Stimulated activated CD8-positive, alpha-beta memory T cell treated with anti-CD3 and anti-CD28 coated beads, Interleukin-4, amount 100 ng/mL, for 1 hour (primary cell): ENCODE measurements at places on chromosomes 7 and 10.

DNA sequence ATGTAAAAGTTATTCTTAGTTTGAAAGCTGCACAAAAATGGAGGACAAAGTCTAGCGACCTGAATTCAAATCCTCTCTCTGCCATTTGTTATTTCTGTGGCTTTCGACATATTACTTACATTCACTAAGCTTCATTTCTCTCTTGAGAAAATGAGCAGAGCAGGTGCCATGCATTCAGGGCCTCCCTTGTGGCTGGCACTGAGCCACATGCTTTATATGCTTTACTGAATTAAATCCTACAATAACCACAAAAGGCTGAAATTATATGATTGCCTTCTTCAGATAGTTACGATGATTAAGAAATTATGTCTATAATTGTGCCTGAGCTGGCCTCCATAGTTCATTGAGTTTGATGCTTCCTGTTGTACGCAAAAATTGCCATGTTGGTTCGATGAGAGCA lies 98.7 kb downstream of the NPSR1 start:
- no peak for DNase-seq

DNA sequence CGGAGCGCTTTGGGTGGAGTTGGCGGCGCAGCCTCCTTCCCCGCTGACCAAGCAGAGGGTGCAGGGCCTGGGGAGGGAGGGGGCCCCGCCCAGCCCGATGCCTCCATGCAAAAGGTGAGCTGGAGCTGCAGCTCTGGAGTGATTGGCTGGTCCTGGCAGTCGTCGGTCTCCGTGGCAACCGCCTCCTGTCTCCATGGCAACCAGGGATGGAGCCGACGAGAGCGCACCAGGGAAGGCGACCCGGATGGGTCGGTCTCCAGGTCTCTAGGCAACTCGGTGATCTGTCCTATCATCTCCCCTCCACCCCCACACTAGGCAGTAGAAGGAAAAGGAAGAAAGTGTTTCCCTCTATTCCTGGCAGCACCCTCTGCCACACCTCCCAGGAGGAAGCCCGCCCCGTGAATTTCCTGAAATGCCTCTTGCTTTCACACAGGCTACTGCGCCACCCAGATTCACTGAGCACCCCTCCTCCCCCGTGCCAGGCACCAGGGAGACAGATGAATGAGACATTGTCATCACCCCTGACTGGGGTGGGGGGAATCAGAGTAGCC lies 647 bp upstream of the NACAD start:
- DNase-seq = no peak

DNA sequence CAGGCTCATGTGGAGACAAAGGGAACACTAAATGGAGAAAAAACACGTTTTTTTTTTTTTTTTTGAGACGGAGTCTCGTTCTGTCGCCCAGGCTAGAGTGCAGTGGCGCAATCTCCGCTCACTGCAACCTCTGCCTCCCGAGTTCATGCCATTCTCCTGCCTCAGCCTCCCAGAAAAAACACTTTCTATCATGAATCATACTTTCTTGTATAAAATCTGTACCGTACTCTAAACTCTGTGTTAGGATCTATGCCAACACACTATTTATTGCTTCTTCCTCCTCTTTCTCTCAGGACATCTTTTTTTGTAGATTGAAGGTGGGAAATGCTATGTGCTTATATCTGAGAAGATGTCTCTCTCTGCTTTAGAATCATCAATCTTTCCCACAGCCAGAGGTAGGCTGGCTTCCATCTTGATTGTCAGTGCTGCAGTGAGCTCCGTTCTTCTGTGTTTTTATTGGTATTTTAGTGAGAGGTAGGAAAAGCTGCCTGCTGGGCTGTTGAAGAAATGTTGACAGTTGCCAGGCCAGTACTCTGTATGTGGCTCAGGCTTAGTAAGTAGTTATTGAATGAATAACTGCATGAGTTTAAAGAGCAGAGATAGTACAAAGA lies 101.1 kb downstream of the GPR85 start:
- no peak for DNase-seq

DNA sequence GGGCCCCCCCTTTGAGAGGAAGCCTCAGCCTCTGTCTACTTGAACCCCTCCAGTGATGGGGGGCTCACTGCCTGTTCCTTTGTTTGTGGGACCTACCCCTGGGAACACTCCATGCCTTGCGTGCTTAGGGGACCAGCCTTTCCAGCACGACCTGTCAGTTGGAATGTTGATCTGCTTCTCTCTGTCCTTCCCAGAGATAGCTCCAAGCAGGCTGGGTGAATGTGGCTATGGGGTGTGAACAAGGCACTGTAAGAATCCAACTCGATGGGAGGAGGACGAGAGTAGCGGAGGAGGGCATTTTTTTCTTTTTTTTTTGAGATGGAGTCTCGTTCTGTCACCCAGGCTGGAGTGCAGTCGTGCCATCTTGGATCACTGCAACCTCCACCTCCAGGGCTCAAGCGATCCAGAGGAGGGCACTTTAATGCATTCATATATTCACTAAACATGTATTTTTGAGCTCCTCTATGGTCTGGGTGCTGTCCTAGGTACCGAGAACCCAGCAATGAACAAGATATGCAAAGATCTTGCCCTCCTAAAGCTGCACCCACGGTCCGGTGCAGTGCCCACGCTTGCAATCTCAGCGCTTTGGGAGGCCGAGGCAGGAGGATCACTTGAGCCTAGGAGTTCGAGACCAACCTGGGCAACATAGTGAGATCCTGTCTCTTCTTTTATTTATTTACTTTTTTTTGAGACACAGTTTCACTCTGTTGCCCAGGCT lies 8.5 kb downstream of the CLIP2 start:
- DNase-seq = no peak

GRCh38 chr10:133209117-133209516 lies 20.9 kb upstream of the UTF1 start:
- no peak for DNase-seq

DNA sequence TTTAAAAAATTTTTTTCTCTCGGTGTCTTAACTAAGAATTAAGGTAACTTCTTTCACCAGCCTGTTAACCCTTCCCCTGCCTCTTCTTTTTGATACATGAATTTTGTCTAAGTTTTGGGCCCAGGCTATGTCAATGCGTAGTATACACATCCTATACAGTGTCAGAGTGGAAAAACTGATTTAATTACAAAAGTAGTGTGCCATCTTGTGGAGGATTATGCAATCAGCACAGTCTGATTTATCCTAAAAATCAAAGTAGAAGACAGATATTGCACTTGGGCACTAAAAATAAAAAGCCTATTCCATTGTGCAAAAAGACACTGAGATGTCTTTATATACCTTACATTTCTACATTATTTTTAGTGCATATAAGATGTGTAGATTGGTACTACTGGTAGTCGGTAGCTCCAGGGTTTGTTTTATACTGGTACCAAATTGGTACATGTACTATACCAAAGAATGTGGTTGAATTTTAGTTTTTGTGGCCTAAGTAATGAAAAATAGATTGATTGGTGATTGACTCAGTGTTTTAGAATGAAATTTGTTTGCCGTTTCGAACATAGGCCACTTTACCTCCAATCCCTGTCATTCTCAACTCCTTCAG lies 96.6 kb downstream of the MKLN1 start:
- no peak for DNase-seq

- DNase-seq = no peak
Observed at GRCh38 chr10:99595770-99596465, 24.3 kb downstream of the SLC25A28 start.

DNA sequence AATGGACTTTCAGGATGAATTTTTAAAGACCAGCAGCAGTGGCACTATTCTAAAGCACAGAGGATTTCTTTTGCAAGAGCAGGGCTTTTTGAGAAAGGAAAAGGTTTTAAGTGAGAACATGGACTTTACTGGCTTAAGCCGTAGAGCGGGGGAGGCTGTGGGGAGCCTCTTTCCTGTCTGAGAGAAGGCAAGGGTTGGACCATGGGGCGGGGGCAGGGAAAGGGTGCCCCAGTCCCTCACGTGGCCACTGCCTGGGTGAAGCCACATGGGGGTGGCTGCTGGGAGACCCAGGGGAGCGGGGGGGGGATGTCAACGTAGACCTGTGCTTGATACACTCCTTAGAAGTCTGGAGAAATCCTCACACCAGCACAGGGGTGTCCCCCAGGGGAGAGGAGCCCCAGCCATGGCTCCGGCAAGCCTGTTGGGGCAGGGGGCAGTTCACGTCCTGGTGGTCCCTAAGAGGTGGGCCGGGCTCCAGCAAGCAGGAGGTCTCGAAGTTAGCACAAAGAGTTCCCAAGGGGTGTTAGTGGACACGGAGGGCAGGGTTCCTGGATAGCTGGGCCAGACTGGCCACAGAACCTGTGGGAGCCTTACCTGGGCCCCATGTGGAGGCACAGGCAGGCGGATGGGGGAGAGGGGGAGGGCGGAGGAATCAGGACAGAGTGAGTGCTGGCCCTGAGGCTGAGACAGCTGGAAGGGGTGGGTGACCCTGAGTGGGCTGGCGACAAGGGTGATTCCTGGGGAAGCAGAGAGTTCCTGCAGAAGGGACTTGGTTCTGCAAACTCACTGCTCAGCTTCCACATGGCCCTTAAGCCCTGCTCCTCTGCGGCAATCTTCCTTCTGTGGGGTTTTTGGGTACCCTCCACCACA lies 36.9 kb upstream of the ELFN1 start:
- DNase-seq = no peak

DNA sequence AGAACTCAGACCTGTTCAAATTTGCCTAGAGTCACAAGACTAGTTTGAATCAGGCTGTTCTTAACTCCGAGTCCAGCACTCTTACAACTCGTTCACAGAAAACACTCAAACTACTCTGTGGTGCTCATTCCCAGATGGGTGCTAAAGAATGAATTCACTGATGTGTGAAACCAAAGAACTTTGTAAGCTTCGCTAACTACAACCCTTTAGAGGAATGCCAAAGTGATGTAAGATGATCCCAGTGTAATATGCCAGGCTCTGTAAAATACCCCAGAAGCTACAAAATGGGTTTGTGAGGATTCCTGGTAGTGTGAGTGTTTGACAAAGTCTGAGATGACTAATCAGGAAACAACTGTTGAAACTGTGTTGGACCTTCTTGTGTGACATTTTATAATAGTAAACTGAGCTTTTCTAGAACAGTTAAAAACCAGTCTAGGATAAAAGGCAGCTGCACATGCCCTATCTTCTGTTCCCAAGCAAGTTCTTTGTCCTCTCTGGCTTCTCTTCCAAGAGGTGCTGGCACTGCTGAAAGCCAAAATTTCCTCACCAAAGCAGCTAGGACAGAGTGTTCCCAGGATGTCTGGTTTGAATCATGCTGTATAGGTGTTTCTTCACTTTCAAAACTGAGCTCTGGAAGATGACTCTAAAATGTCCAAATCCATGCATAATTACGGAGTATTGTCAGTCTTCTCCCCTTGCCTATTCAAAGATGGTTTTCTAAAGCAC lies 527.6 kb downstream of the SORCS1 start:
- DNase-seq = no peak

DNA sequence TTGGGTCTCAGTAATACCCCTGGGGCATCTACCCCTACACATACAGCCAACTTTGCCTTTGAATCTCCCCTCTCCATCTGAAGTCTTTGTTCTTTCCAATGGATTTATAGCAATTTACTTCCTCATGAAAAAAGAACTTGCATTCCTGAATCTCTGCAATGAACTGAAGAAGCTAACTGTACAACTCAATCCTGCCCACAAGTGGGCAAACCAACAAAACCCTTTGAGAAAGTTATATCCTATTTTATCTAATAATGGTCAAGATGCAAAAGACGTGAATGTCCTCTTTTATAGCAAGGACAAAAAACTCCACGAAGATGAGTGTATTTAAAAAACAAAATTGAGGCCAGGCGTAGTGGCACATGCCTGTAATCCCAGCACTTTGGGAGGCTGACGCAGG lies 991.3 kb downstream of the LRMDA start:
- no peak for DNase-seq

GRCh38 chr7:142855114-142855743 lies 353 bp downstream of the EPHB6 start:
- no peak for DNase-seq

DNA sequence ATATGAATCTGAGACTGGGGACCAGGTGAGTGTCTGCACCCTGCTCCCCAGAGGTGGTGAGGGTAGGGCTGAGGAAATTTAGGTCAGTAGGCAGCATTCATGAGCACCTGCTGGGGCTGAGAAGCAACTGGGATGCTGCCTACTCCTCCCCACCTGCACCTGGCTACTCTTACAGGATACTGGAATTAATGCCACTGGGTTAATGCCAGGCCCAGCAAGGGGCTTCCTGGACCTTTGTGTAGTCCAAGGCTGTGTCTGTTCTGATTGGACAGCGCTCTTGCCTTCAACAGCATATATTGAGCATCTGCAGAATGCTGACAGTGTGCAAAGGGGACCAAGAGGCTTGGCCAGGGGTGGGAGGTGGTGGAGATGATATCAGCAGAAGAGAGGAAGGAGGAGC lies 32.1 kb downstream of the ADCYAP1R1 start:
- DNase-seq = no peak

DNA sequence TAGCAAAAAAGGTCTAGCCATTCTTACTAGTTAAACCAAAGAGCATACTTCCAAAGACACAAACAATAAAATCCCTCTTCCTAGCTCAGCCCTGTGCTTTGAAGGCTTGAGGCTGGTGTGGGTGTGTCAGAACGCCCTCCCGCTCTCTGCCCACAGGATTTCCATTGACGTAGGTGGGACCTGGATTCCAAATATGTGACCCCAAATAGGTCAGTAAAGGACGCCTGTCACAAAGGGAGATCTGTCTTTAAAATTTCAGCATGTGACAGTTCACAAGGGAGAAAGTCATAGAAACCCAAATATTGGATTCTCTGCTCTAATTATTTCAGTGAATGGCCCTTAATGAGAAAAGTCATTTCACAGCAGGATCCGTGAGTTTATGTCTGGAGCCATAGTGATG lies 39.9 kb upstream of the LYZL1 start:
- DNase-seq = no peak

- DNase-seq = no peak
Observed at GRCh38 chr7:29478226-29478625, 85.4 kb upstream of the PRR15 start.

DNA sequence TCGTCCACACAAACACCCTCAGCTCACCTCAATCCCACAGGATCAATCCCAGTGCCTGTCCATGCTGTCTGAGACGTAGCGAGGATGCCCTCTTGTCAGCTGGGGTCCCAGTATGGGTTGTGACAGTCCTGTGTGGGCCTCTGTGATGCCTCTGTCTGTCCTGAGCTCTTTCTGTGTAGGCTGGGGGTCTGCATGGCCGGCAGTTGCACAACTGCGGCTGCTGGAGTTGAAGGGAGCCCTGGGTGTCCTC lies 12.4 kb downstream of the ANTXRL start:
- no peak for DNase-seq
